ENCODE measurements at places on chromosomes 6 and 20.
A peak's percentile ranks its signal among the peaks of the same experiment; 100 is the strongest.

- DNase-seq = no peak
Observed at GRCh38 chr6:127923135-127923534, 22.3 kb upstream of the THEMIS start.

- no peak for DNase-seq
Observed at GRCh38 chr6:113627480-113627879, 229.7 kb upstream of the MARCKS start.

GRCh38 chr6:118725944-118726343 lies 74.6 kb upstream of the CEP85L start:
- no peak for DNase-seq

- no peak for DNase-seq
Observed at GRCh38 chr6:25973923-25974555, 11.4 kb downstream of the TRIM38 start.

DNA sequence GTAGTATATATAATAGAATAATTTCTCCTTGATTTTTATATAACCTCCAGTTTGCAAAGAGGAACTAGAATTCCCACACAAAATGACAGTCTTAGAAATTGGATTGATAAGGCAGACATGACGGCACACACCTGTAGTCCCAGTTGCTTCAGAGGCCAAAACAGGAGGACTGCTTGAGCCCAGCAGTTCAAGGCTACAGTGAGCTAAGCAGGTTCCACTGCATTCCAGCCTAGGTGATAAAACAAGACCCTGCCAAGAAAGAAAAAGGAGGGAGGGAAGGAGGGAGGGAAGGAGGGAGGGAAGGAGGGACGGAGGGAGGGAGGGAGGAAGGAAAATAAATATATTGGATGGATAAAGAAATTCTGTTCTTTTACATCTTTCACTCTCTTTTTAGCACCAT lies 77.6 kb upstream of the SASH1 start:
- no peak for DNase-seq

GRCh38 chr6:32970413-32971241 lies 2.2 kb downstream of the BRD2 start:
- peak; percentile 93 for DNase-seq

DNA sequence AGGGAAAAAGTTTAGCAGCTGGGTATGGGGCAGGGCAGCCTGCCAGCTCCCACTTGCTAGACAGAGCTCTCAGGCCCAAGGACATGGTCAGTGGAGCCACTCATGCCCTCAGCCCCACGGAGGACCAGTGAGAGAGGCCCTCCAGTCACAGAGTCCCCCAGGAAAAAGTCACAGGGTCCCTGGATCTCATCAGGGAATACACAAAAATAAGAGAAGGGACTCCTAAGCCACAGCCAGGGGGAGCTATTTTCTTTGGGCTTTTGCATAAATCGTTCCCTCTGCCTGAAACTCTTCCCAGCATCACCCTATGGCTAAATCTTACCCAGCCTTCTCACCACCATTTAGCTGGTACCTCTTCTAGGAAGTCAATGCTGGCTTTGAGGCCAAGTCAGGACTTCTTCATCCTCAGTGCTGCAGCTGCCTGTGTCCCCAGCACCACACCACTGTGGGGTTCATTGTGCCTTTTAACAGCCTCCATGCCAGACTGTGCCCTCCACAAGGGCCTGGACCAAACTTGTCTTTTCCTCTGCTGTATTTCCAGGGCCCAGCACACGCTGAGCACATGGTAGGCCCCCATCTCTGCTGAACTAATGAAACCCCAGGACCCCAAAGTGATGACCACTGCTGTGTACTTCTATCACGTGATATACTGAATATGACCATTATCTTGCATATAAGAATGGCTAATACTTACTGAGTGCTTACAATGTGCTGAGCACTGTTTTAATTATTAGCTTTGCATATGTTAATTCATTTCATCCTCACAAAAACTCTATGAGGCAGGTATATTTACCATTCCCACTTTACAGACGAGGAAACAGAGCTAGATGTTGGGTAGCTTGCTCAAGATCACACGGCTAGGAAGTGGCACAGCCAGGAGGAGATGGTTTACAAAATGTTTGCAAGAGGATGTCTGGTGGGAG lies 2.0 kb downstream of the ZNF335 start:
- DNase-seq = no peak

- peak; percentile 49 for DNase-seq
Observed at GRCh38 chr20:34180460-34181120, 60.6 kb upstream of the ASIP start.

DNA sequence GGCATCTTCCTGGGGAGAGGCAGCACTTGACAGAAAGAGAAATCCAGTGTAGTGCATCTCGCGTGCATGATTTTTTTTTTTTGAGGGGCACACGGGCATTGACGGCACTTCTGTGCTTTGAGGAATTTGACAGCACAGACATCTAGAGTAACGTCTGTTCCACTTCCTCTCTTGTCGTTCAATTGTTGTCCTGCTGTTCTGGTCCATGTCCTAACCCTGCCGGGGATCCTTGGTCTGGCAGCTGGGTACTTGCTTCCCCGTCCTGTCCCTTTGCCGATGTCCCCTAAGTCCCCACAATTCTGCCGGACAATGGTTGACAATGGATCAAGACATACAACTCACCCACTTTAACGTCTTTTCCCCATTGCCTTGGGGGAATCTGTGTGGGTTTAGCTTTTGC lies 46.0 kb upstream of the NAA20 start:
- no peak for DNase-seq

DNA sequence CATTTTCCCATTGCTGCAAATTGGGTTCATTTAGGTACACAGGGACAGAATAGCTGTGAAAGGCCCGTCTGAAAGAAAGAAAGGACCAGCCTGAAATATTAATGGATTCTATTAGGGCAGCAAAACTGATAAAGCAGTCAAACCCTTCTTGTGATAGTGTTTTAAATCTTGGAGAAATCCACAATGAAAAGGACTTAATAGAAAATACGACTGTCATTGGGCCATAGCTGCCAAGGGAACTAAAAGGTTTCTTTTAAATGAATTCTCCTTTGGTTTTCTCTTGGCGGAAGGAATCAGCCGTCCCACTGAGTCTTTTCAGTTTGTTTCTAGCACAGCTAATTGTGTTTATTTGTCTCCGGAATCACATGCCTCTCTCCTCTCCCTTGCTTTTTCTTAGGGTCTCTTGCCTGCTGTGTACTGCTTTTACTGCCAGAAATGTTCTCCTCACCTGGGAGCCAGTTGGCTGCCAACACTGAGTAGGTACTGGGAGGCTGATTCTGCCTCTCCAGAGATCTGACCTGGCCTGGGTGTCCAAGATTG lies 11.3 kb downstream of the PAQR8 start:
- no peak for DNase-seq

DNA sequence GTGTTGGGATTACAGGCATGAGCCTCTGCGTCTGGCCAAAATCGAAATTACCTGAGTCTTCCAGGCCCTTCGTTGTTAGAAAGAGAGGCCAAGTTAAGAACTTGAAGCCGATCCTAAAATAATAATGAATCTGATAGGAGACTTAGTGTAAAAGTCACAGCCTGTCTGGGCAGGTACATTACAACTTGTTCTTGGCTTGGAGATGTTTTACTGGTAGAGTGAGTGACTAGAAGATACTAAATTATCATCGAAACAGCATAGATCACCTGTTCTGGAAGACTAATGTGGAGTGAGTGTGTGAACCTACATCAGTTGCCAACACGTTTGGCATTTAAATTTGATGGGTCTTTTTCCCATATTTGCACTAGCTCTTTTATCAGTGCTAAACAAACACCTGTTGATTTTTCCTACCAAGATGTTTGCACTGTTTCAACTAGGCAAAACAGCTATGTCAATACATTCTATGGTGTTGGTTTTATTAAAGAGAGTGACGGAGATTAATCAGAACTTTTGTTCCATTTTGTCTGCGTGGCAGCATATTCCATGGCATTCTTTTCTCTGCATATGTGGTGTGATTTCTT lies 4.6 kb upstream of the TMEM217 start:
- no peak for DNase-seq

DNA sequence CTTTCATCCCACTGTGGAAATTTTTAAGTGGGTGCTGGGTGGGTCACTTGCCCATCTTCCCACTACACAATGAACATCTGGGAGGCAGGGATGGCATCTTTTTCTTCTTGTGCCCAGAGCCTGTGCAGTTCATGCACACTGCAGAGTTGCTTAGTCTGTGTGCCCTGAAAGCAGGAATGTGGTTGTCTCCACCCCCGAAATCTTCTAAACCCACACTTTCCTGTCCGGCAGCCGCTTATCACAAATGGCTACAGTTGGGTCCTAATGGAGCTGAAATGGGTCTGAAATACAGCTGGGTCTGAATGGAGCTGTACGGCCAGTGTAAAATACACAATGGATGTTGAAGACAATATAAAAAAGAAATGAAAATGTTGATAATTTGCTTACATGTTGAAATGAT lies 112.1 kb upstream of the PMEPA1 start:
- DNase-seq = no peak

GRCh38 chr20:63416631-63417030 lies 55.5 kb upstream of the CHRNA4 start:
- no peak for DNase-seq

DNA sequence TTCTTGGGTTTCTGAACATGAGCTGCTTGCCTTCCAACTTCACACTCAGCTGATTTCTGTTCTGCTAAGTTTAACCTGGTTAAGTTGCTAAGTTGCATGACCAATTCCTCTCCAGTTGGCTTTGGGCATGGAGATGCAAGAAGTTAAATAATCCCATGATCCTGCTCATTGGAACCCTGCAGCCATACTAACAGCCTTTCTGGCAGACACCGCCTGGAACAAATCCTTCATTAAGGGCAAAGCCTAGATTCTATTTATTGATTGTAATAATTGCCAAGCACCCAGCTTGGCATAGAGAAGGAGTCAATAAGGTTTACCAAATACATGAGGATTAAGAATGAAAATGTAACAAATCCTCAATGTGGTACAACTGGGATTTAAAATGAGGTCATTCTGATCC lies 742.4 kb upstream of the CHD6 start:
- no peak for DNase-seq

DNA sequence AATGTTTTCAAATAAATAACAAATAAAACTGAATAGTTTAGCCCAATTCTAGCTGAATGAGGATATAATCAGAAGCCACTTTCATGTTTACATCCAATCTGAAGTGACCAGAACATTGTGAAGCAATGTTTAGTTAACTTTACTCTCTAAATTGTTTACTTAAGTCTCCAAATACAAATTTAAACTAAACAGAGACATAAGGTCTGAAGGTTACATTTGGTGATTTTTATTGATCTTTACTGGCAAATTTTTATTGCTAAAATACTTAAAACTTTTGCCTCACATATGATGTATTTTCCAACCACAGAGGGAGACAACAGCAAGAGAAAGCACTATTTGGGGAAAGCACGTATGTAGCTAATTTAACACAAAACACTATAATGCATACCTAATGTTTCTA lies 106.8 kb upstream of the THEMIS start:
- no peak for DNase-seq

- peak; percentile 83 for DNase-seq
Observed at GRCh38 chr6:32868257-32868788, 14.3 kb downstream of the PSMB9 start.

GRCh38 chr20:23096097-23096496 lies 10.0 kb upstream of the CD93 start:
- DNase-seq = no peak

GRCh38 chr20:23086056-23086566 lies at the start of gene CD93:
Gene CD93 (minus strand): TSS chr20:23086324. CDS start chr20:23086192, 132 bp downstream.
- DNase-seq = no peak

- DNase-seq = no peak
Observed at GRCh38 chr20:17538517-17539170, 7.5 kb upstream of the BFSP1 start.

DNA sequence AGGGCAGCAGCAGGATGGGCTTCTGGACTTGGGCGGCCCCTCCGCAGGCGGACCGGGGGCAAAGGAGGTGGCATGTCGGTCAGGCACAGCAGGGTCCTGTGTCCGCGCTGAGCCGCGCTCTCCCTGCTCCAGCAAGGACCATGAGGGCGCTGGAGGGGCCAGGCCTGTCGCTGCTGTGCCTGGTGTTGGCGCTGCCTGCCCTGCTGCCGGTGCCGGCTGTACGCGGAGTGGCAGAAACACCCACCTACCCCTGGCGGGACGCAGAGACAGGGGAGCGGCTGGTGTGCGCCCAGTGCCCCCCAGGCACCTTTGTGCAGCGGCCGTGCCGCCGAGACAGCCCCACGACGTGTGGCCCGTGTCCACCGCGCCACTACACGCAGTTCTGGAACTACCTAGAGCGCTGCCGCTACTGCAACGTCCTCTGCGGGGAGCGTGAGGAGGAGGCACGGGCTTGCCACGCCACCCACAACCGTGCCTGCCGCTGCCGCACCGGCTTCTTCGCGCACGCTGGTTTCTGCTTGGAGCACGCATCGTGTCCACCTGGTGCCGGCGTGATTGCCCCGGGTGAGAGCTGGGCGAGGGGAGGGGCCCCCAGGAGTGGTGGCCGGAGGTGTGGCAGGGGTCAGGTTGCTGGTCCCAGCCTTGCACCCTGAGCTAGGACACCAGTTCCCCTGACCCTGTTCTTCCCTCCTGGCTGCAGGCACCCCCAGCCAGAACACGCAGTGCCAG lies at the start of gene TNFRSF6B:
TNFRSF6B (plus strand) TSS at position 25 of the 729 bp plus-strand sequence; CDS start at position 141, 116 bp downstream.
- DNase-seq = peak; percentile 46

DNA sequence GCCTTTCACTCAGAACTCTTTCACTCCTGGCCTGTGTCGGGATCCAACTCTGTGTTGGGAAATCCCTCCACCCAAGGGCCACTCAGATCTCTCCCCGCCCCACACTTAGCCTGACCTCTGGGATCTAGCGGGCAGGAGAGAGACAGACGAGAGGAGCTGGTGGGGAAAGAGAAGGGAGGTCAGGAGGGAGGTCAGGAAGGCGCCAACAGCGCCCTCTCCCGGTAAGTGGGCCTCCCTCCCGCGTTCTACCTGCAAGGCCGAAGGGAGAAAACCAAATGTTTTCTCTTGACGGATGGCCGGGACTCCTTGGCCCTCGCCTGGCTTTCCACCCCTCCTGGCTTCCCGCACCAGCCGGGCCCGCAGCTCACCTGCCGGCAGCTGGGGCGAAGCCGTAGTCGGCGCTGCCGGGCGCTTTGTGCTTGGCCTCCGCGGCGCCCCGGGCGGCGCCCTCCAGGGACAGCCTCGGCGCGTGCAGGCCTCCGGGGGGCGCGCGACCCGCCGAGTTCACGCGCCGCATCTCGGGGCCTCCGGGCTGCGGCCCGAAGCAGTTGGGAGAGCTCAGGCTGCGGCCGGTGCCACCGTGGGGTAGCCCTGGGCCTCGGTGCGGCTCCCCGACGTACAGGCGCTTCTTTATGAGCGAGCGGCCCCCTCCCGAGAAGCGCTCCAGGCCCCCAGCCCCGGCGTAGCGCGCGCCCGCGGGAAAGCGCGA lies 38.2 kb downstream of the C6orf132 start:
- peak; percentile 50 for DNase-seq

DNA sequence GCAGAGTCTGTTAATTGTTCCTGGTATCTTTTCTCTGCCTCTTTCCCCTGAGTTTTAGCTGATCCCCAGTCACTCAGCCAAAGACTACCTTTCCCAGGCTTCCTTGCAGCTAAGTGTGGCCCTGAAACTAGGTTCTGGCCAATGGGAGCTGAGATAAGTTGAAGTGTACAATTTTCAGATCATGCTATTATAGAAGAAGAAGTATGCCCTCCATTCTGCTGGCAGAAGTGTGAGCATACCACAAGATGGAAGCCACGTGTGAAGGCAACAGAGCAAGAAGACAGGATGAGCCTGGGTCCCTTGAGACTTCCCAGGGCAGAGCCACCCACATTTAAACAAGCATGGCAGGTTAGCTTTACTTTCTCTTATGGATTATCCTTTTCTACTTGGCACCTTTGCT lies 273.2 kb downstream of the HIVEP2 start:
- DNase-seq = no peak

GRCh38 chr6:42010185-42010891 lies 40.0 kb upstream of the TAF8 start:
- DNase-seq = no peak

Measured in ureter (tissue), 1 donor.